ENCODE measurements at places on chromosomes 1 and 21. TPM values are rescaled to one million over a fixed set of nuclear protein-coding genes. Genes with fewer than 3 reads are reported as not detected.

GRCh38 chr1:23627069-23627735 is 64.4 kb upstream of the RPL11 start:
- no peak for ATAC-seq

Gene FMO1
- 0.31 TPM for total RNA-seq

Gene BACH1
- total RNA-seq, result 60.9 TPM

- ATAC-seq, result no peak
These were observed 74.5 kb upstream of the GUCA2A start for GRCh38 chr1:42239041-42239440.

DNA sequence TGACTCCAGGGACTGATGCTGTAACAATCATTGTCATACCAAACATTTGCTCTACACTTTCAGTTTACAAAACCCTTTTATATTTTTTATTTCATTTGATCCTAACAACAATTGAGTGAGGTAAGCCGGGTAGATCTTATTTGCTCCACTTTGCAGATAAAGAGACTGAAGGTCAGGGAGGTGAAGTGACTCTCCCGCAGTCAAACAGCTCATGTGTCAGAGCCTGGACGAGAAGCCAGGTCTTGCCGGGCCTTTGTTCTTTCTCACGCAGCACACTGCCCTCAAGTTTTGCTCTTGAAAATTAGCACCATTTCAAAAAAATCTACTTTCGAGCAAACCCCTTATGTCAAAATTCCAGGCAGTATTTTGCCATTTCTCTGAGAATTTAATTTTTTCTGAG is 65.2 kb downstream of the CD247 start:
- ATAC-seq, result no peak

DNA sequence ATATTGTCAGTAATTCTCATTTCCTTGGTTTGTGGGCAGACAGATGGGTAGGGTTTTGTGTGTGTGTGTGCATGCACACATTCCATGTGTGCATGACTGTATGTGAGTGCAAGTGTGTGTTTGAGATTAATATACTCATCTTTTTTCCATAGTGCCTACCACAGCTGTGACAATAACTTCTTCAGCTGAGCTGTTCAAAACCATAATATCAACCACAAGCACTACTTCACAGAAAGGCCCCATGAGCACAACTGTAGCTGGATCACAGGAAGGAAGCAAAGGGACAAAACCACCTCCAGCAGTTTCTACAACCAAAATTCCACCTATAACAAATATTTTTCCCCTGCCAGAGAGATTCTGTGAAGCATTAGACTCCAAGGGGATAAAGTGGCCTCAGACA is 149.3 kb downstream of the ADGRL2 start:
- ATAC-seq, result no peak

Gene CYYR1
- 6.9 TPM for total RNA-seq

GRCh38 chr1:208509072-208509471 is 264.9 kb upstream of the PLXNA2 start:
- ATAC-seq, result no peak

- no peak for ATAC-seq
These were observed 44.0 kb downstream of the ODF2L start for GRCh38 chr1:86352086-86352485.

GRCh38 chr1:201964261-201964660 is 9.0 kb downstream of the TIMM17A start:
- ATAC-seq, result no peak

GRCh38 chr1:234769284-234769985 is 159.5 kb upstream of the IRF2BP2 start:
- ATAC-seq, result no peak

DNA sequence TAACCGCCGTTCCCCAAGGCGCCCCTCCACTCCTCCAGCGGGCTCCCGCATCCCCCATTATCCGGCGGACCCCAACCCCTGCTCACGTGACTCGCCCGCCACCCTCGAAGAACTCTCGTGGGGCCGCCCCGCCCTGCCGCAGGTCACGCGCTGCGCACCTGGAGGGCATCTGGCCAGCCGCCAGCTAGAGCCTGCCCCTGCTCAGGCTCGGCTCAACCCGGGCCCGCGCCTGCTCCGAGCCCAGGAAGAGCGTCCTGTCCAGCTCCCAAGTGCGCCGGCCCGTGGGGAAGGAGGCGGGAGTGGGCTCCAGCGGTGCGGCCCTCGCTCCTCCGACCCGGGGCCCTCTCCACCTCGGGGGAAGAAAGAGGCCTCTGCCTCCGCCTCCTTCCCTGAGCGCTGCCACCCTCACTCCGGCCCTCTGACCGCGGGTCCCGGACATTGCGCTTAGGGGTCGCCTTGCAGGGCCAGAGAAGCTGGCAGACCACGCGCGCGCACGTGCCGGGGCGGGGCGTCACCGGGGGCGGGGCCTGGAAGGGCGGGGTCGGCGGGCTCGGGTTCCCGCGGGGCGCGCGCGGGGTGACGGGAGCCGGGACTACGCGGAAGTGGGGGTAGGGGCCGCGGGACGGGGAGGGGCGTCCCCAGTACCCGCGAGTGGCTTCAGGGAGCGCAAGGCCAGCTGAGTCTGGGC is 28.4 kb downstream of the HMGN2 start:
- peak; percentile 80 for ATAC-seq

All from motor neuron (in vitro differentiated cells).